ENCODE measurements at places on chromosomes 2 and 18. TPM values are rescaled to one million over a fixed set of nuclear protein-coding genes. Genes with fewer than 3 reads are reported as not detected.
A peak's percentile ranks its signal among the peaks of the same experiment; 100 is the strongest.

DNA sequence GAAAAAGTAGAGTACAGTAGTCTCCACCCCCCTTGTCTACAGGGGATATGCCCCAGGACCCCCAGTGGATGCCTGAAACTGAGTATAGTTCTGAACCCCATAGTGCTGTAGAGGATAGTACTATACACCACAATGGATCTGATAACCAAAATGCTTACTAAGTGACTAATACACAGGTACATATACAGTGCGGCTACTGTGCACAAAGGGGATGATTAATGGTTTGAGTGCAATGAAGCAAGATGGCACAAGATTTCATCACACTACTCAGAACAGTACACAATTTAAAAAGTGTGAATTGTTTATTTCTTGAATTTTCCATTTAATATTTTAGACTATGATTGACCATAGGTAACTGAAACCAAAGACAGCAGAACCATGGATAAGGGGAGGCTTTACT is 446.9 kb upstream of the NRP2 start:
- no peak for DNase-seq

DNA sequence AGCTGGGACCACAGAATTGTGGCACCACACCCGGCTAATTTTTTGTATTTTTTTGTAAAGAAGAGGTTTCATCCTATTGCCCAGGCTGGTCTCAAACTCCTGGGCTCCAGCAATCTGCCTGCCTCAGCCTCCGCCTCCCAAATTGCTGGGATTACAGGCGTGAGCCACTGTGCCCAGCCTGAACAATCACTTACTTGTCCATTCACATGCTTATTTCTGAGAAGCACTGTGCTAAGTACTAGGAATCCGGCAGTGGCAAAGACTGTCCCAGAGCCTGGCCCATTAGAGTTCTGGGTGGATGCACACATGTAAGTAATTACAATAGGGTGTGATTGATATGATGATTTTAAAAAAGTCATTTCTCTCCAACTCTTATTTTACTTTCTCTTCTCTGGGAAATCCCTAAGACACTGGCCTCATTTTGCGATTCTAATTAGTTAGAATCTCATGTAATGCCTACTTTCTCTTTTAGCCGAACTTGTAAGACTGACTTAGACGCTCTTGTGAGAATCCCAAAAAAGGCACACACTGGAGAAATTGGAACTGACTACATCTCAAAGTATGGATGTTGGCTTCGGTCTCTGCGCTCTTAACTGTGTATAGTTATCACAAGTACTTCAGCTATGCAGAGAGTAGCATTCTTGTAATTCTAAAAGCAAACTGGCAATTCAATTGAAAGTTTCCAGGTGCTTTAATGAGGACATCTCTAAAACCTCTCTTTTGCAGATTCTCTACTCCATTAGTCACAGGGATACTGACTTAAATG is 567.7 kb downstream of the DCC start:
- DNase-seq = no peak

TMEM169 gene
- 1.8 TPM for total RNA-seq

DNA sequence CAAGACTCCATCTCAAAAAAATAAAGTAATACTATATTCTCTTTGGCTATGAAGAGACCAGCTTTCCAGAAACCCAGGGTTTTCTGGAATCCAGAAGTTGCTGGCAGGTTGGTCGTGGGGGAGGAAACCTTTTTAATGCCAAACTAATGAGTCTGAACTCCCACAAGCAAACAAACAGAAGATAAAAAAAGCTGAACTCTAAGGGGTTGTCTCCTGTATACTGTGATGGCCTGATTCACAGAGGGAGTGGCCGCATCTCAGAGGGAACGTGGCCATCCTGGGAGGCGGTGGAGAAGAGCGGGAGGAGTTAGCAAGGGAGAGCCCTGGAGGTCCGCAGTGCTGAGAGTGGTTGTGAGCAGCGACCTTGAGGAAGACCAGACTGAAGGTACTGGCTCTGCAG is 36.1 kb downstream of the LIMS1 start:
- no peak for DNase-seq

CFAP221 gene
- not detected for total RNA-seq

GALM gene
- 16.1 TPM for total RNA-seq

DSG1 gene
- not detected for total RNA-seq

GRCh38 chr18:3836483-3837335 is 386.7 kb downstream of the TGIF1 start:
- DNase-seq = no peak

- no peak for DNase-seq
These were observed 111.8 kb downstream of the B3GNT2 start for GRCh38 chr2:62307469-62308389.

DNA sequence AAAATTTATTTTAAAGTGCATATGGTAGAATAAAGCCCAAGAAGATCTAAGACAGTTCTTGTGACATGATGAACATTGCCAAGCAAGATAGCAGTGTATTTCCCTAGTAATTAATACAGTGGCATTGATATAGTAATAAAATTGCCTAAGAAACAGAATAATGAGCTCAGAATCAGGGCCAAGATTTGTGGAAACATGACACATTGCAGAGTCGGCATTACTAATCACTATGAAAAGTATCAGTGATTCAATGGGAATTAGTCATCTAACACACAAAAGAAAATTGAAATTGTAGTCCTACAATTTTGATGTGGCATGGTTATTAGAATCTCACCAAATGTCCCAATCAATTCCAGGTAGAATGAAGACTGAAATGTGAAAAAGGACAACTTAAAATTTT is 243.0 kb upstream of the CYRIA start:
- no peak for DNase-seq

GRCh38 chr2:197238043-197238365 is 72.6 kb downstream of the ANKRD44 start:
- no peak for DNase-seq

GAREM1 gene
- total RNA-seq = not detected

MOGAT1 gene
- not detected for total RNA-seq

DNA sequence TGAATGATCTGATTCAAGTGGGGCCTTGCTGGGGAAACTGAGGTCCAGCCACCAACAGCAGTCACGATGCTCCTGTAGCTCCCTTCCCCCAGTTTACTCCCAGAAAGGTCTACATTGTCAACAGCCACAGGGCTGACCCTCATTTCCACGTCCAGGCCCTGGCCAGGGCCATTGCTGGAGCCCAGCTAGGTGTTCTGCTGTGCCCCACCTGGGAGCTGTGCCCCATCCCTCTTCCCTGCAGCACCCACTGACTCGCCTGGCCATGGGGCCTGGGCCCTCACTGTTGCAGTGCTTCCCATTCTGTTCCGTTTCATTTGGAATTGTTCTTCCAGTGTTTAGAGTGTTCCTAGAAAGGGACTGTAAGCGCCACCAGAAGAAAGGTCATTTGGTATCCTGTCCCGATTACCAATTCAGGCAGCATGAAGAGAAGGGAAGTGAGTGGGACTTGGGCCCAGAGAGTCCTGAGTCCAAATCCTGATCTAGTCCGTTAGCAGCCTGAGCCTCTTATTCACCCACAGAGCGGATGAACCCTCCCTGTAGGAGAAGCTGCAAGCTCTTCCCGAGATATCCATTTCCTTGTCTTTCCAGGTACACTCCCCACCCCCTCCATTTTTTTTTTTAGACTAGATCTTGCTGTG is 73.1 kb upstream of the HPCAL1 start:
- DNase-seq = peak; percentile 18

Measured in activated naive CD4-positive, alpha-beta T cell treated with anti-CD3 and anti-CD28 coated beads, Interleukin-2, amount 50 U/mL, for 72 hours (primary cell).